AML-193 (cell line): ENCODE measurements at places on chromosomes 12 and 14.

- no peak for DNase-seq
These were observed 2.0 kb downstream of the PKP2 start for GRCh38 chr12:32894566-32894965.

DNA sequence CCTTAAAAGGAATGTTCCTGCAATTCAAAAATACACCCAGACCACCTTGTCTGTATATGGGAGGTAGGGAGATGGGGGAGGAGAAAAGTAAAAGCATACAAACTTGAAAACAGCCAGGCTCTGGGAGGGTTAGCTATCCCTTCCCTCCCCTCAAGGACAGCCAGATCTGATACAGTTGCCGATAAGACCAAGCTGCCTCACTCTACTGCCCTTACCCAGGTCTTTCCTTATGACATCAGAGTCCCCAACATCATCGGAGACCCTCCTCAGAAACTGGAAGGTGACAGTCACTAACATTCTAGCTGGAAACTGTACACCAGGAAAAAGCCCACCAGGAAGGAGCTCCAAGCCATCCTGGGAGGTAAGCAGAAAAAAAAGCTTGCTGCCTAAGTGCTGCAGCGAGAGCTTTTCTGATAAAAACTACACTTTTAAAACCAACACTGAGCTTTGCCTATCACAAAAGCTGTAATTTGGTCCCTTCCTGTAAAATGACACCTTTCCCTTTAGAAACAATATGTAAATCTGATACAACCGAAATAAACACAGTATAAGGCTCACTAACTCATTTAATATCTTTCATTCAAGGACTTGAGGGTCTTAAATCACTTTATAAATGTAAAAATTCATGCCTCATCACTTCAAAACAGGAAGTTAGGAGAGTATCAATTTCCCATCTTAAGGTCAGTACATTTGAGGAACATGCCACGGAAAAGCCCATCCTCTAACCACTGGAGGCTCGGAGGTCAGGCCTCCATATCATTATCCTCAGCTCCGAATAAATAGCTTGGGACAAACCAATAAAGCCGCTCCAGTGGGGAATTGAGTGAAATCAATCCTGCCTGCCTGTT is 20.4 kb upstream of the PLEKHH1 start:
- DNase-seq, result no peak

GRCh38 chr12:93984005-93984404 is 164.4 kb upstream of the PLXNC1 start:
- DNase-seq, result no peak

DNA sequence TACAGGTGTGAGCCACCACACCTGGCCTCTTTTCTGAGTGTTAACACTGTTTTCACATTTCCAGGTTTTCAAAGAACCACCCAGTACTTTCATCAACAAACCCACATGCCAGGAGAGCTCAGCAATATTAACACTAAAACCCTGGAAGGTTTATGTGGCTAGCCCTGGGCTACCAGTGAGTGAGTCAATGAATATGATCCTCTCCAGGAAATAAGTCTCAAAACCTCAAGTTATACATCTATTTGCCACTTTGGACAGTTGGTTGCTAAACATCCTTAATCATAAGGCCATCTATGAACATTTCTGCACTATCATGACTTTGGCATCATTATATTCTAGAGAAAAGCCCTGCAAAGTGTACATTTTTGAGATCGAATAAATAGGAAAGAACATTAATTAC is 6.3 kb upstream of the CDKL1 start:
- DNase-seq, result no peak

GRCh38 chr14:50363714-50364111 is 33.0 kb downstream of the CDKL1 start:
- DNase-seq, result peak; percentile 86

DNA sequence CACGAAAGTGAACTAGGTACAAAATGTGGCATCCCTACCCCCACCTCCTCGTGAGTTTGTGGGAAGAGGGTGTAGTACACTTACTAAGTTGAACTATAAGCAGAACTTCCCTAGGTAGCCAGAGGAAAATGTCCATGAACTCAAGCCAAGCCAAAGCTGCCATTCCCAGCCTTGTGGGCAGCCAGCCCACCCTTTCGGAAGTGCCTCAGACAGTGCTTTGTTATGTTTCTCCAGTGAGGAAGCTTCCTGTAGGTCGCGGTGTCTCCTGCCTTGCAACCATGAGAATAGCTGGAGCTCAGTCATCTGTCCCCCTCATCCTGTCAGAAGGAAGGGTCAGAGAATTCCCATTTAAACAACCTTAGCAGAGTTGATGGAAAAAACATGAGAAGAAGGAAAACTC is 266.9 kb downstream of the DUSP6 start:
- no peak for DNase-seq

GRCh38 chr12:79329933-79330332 is 360.8 kb downstream of the PAWR start:
- DNase-seq, result no peak

DNA sequence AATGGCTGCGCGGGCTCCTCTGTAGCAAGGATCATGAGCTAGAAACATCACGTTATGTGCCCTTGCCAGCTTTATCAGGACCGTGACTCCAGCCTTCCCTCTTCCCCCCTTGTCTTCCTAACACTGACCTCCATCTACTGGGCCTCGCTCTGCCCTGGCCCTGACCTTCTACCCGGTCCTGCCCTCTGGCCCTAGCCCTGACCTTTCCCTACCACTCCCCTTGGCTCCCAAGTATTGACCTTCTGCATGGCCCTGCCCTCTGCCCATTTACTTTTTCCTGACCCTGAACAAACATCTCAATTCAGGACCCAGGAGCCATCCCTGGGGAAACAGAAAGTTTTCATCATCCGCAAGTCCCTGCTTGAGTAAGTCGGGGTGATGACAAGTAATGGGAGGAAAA is 2.0 kb downstream of the SOAT2 start:
- DNase-seq, result no peak

DNA sequence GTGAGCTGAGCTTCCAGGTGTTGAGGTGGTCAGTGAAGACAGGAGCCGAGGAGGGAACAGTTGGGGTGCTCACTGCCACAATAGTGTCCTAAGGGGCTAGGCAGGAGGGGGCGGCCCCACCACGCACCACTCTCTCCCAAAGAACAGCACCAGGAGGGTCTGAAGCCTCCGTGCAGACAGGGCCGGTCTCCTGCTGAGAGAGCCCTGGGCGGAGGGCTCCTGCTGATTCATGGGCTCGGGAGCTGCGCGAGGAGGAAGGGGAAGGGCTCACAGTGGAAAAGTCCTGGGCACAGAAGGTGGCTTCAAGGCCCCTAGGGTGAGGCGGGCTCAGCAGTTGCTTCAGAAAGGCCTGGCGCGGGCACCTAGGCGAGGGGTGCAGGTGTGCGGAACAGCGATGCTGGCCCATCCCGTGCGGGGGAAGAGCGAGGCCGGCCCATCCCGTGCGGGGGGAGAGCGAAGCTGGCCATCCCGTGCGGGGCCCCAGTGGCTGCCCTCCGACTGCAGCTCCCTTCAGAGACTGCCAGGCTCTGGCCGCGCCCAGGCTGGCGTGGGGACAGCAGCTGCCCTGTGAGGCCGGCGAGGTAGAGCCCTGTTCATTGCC is 176.7 kb downstream of the ADGRD1 start:
- DNase-seq, result no peak

DNA sequence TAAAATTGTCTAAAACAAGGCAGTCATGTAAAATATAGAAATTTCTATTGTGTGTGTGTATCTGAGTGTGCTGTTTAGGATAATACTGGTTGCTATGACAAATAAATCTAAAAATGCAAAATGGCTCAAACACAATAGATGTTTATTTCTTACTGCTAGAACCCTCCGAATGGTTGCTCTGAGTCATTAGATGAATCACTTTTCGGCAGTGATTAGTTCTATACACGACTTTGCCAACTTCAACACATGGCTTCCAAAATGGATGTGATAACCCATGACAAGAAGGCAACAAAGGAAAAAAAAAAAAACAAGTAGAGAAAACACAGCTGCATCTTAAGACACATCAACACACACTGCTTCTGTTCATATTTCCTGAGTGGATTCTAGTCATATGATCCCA is 729.2 kb downstream of the AACS start:
- DNase-seq, result no peak

DNA sequence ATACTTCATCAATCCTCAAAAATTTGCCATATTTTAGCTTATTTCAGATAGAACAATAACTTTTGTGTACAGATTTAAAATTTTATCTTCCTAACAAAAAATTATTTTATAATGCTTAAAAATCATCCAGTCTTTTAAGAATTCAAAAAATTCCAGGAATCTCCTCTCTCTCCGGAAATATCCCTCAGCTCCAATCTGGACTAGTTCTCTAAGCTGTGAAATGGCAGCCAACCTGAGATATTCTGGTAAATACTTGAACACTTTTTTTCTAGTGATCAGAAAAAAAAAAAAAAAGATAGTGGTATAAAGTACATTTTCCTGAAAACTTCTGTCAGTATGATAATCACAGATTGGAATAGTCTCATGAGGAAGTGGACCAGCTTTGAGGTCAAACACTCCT is 57.6 kb downstream of the SSPN start:
- DNase-seq, result no peak

- DNase-seq, result peak; percentile 38
These were observed 153.9 kb upstream of the RMST start for GRCh38 chr12:97308576-97309198.

- DNase-seq, result no peak
These were observed 57.2 kb downstream of the SIX6 start for GRCh38 chr14:60566101-60566500.

DNA sequence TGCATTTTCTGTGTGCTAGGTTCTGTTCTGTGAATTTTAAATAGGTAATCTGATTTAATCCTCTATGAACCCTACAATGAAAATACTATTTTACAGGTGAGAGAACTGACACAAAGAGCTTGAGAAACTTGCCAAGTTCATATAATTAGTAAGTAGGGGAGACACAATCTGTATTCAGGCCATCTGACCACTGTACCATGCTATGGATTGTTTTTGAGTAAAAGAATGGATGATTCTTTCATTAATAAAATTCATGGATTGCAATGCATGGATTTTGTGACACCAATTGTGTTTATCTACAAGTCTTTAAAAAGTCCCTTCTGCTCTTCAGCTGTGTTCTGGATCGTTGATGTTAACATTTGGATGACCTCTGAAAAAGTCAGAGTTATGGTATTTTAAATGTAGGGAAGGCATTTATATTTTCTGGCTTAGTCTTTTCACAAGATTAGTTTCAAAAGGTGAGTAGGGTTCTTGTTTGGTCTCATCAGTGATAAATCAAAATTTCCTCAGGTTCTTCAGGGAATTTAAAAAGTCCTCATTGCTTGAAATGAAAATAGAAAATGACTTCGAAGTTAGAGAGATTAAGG is 15.4 kb upstream of the DYRK2 start:
- no peak for DNase-seq

GRCh38 chr12:104710940-104711689 is 247.0 kb downstream of the SLC41A2 start:
- DNase-seq, result no peak

- no peak for DNase-seq
These were observed 163.2 kb downstream of the PAX9 start for GRCh38 chr14:36824854-36825253.

- no peak for DNase-seq
These were observed 209.0 kb upstream of the RTL1 start for GRCh38 chr14:101112351-101113107.

DNA sequence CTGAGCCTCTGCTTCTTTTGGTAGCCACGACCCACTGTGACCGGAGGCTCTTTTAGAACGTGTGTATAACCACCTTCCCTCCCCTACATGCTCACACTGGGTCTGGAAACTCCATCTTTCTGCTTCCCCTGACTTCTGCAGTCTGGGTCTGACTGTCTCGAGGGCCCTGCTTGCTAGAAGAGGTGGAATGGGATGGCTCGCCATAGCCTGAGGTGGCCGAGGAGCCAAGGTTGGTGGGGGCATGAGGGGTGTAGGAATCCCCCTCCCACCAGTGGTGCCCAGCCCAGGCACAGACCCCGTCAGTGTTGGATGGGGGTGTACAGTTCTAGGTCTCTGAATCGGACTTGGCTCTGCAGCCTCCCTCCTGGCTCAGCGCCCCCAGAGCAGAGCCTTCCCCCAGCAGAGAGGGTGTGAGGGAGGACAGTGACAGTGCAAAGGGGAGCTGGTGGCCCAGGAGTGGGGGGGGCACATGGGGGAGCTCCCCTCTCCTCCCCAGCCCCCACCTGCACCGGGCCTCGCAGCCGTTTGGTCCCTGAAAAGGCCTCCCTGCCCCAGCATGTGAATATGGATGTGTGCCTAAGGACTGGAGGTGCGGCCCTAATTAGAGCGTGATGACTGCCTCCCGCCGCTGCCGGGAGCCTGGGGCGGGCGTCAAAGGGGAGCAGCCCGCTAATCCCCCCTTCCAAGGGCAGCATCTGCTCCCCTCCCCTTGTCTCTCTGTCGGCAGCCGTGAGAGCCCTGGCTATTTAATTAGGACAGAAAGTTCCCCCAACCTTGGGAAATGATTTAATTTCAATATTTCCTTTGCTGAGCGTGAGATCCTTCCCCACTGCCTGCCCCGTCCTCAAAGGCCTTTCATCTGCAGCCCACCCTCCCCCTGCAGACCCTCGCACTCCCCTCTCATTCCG is 196.2 kb upstream of the C14orf180 start:
- no peak for DNase-seq

- DNase-seq, result no peak
These were observed 68.5 kb upstream of the BEGAIN start for GRCh38 chr14:100655741-100656085.

- no peak for DNase-seq
These were observed 602.8 kb downstream of the RPS29 start for GRCh38 chr14:48983351-48983888.

DNA sequence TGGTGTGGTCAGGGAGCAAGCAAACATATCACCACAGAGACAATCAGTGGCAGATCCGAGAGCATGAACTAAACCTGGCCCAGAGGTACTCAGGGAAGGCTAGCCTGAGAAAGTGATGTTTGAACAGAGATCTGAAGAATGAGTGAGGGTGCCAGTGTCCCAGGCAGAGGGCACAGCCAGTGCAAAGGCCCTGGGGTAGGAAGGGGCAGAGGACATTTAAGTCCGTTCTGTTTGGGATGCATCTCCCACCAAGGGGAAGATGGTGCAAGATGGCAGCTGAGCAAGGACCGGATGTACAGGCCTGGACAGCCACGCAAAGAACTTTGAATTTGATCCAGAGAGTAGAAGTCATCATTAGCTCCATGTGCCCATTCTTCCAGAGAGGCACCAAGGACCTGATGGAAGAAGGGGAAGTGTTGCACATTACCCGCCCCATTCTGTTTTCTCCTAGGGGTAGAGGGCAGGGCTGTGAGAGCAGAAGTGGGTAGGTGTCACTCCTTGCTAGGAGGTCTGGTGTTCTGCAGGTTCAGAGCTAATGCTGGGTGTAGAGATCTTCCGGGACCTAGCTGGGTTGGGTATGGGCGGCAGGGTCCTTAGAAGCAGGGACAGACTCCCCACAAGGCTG is 3.9 kb downstream of the DTX1 start:
- no peak for DNase-seq

- DNase-seq, result peak; percentile 34
These were observed 19.8 kb downstream of the OR5AU1 start for GRCh38 chr14:21136024-21136423.

- DNase-seq, result no peak
These were observed 5.4 kb upstream of the KRT81 start for GRCh38 chr12:52296572-52297215.

- DNase-seq, result no peak
These were observed 15.1 kb downstream of the NUAK1 start for GRCh38 chr12:106123551-106124081.

GRCh38 chr14:87233266-87233665 is 759.7 kb downstream of the GALC start:
- DNase-seq, result no peak
